ENCODE measurements at places on chromosomes 7 and 10.

DNA sequence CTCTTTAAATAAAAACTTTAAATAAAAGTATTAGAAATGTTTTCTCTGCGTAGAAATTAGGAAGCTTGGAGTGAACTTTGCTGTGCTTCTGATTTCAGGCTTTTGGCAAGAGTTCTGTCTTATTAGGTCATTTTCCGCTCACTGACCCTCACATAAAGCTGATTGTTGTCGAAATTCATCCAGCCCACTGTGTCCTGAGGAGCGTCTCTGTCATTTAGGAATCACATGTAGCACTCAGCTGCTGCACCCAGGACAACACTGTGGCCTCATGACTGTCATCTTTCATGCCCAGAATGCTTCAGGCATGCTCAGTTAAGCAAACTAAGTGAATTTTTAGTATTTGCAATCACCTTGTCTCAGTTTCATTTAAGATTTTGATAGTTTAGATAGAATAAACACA lies 57.8 kb upstream of the MSRB2 start:
- no peak for DNase-seq

GRCh38 chr10:8070440-8070839 lies 16.0 kb downstream of the GATA3 start:
- no peak for DNase-seq

DNA sequence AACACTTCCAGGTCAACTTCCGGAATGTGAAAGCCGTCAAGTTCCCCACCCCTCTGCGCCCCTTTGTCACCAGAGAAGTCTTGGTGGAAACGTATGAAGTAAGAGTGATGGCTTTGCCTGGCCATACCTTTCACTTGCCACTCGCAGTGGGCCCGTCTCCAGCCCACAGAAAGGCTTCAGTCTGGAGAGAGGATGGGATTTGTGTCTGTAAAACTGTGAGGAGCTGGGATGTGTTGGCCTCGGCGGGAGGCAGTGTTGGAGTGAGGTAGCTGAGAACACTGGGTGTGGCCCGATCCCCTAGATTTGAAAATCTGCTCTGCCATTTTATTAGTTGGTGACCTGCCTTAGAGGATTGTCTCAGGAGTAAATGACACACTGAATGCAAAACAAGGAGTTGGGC lies 6.4 kb downstream of the ADCK2 start:
- DNase-seq, result no peak

GRCh38 chr10:132202070-132202970 lies 15.6 kb downstream of the DPYSL4 start:
- DNase-seq, result no peak
